ENCODE measurements at places on chromosomes 2 and 18.

- peak; percentile 64 for DNase-seq
Observed at GRCh38 chr2:241540771-241541561, 17.6 kb upstream of the BOK start.

GRCh38 chr18:21242141-21242779 lies at the start of gene GREB1L:
GREB1L (plus strand) TSS chr18:21242232; CDS start chr18:21383519, 141,287 bp downstream.
- peak; percentile 90 for DNase-seq

- DNase-seq, result no peak
Observed at GRCh38 chr2:98026927-98027522, 31.3 kb upstream of the TMEM131 start.

- no peak for DNase-seq
Observed at GRCh38 chr2:233379441-233379840, 25.1 kb downstream of the DGKD start.

Data from GM23248 (cell line).